ENCODE measurements at places on chromosomes 16 and 17.

- DNase-seq, result no peak
Observed at GRCh38 chr16:78799429-78799828, 700.0 kb downstream of the WWOX start.

GRCh38 chr17:26962255-26963162 is 331.4 kb upstream of the WSB1 start:
- no peak for DNase-seq

GRCh38 chr17:78993241-78993956 is 13.7 kb upstream of the LGALS3BP start:
- DNase-seq, result peak; percentile 47

GRCh38 chr16:84732674-84733352 is 33.0 kb downstream of the USP10 start:
- DNase-seq, result no peak

DNA sequence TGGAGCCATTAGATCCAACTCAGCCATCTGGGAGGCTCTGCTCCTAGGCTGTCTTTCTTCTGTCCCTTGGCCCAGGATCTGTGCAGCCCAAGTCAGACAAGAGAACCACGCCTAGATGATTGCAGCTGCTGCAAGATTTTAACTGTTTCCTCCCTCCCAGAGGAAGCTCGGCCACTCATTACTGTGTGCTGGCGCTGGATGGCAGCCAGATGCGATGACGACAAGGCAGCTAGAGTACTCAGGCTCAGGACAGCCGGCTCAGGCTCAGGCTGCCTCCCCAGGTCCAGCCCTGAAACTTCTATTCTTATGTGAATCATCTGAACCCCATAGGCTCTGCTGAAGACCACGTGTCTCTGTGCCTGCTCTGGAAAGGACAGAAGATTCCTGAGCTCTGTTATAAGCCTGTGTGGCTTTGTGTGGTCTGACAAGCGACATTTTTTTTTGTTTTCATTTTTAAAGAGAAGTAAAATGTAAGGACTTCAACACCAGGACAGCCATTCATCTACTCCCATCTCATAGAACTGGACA is 32.1 kb upstream of the FBXW10B start:
- DNase-seq, result peak; percentile 74

- DNase-seq, result no peak
Observed at GRCh38 chr16:11966173-11966572, 1.2 kb downstream of the TNFRSF17 start.

DNA sequence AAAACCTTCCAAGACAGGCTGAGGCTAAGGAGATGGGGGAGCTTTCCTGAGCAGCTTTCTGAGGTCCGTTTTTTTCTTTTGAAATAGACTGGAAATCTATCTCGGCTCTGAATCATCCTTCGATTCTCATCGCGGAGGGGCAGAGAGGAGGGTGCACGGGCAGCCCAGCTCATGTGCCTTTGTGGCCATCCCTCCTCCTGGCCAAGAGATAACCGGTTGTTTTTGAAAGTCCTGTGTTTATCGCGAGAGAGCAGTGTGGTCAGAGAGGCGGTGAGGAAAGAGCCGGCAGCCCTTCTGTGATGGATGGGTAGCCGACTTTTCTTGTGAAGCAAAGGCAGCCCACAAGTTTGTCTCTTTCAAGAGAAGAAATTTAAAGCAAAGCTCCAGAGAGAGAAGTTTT is 191.6 kb downstream of the CCDC182 start:
- no peak for DNase-seq

DNA sequence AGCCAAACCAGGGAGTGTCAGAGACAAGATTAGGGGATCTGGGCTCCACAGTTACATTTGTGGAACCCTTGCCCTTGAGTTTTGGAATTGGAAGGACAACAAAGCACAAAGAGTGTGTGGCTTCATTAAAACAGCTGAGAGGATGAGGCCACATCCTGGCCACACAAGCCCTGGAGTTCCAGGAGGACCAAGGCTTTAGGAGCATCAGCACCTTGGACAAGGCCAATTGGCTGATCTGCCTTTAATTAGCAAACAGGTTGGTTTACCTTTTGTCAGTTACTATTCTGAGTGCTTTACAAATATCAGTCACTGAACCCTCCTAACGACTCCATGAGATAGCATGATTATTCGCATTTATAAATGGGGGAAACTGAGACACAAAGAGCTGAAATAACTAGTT is 54.7 kb downstream of the SLC6A2 start:
- DNase-seq, result no peak

GRCh38 chr16:1152123-1152638 is 725 bp upstream of the CACNA1H start:
- DNase-seq, result peak; percentile 46

DNA sequence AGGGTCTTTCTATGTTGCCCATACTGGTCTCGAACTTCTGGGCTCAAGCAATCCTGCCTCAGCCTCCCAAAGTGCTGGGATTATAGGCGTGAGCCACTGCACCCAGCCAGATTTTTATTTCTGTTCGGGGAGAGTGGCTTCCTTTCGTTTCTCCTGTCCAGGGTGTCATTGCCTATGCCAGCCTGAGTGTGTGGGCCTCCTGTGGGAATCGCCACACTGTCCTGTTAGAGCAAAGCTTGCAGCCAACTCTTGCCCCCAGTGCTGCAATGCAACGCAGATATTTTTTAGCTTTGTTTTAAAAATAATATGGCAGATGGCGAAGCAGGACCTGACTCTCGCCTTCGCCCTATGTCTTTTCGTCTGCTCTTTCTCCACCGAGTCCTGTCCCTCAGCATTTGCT is 395.0 kb downstream of the SNX29 start:
- DNase-seq, result no peak

GRCh38 chr16:30183233-30184095 is at the start of gene CORO1A:
CORO1A (plus strand) TSS chr16:30183602; CDS start chr16:30185210, 1,608 bp downstream.
- DNase-seq, result peak; percentile 90

DNA sequence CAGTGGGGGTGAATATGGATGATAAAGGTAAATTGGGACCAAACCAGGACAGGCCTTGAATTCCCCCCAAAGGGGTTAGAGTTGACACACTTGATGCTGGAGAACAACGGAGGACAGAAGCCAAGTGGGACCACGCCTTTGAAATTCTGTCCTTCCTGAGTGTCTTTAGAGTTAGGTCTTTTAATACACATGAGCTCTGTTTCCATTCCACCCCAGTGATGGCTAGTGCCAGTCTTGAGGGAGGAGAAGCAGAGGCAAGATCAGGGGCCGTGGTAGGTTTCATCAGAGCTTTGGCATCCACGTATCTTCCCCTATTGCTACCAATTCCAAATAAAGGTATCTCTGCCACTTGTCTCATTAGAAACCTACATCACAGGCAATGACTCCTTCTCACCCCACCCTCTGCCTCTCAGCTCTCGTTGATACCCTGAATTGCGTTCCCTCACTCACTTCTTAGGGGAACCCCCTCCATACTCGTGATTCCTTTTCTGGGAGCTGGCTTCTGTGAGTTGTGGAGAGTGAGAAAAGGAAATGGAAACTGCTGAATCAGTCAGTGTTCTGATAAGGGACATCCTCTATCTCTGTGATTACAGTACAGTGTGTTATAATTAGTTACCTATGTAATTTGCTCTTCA is 2.4 kb upstream of the CCL3L1 start:
- no peak for DNase-seq

- DNase-seq, result no peak
Observed at GRCh38 chr17:42131232-42131631, 8.6 kb downstream of the HSPB9 start.

DNA sequence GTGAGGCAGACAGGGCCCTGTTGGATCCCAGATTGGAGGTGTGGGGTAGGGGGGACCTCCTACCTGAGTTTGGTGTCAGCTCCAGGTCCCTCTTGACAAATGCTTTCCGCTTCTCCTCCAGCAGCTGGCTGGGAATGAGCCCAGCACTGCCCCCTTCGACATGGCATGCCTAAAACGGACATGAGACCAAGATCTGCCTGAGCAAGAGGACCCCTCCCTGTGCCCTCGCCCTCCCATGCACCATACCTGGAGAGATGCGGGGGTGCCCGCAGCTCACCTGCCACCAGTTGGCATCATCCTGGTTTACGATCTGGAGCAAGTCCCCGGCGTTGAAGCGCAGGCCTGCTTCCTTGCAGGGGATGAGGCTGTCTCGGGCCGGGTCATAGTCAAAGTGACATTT is 26.2 kb downstream of the MPP2 start:
- no peak for DNase-seq

- DNase-seq, result no peak
Observed at GRCh38 chr17:35709874-35710273, 21.6 kb upstream of the RASL10B start.

DNA sequence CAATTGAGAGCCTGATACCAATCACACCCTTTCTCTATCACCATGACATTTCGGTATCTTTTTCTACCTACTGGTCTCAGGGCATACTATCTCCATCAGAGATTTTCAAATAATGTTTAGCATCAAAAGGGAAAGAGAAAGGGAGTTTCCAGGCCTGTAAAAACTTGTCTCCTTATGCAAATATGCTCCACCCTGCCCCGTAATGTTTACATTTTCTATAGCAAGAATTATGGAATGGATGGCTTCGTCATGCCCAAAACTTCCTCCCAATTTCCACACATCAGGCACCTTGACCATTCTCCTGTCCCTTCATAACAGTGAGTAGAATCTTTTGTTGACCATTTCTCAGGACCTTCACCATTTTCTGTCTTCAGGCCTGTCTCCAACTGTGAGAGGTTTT is 30.9 kb upstream of the HLF start:
- DNase-seq, result no peak

DNA sequence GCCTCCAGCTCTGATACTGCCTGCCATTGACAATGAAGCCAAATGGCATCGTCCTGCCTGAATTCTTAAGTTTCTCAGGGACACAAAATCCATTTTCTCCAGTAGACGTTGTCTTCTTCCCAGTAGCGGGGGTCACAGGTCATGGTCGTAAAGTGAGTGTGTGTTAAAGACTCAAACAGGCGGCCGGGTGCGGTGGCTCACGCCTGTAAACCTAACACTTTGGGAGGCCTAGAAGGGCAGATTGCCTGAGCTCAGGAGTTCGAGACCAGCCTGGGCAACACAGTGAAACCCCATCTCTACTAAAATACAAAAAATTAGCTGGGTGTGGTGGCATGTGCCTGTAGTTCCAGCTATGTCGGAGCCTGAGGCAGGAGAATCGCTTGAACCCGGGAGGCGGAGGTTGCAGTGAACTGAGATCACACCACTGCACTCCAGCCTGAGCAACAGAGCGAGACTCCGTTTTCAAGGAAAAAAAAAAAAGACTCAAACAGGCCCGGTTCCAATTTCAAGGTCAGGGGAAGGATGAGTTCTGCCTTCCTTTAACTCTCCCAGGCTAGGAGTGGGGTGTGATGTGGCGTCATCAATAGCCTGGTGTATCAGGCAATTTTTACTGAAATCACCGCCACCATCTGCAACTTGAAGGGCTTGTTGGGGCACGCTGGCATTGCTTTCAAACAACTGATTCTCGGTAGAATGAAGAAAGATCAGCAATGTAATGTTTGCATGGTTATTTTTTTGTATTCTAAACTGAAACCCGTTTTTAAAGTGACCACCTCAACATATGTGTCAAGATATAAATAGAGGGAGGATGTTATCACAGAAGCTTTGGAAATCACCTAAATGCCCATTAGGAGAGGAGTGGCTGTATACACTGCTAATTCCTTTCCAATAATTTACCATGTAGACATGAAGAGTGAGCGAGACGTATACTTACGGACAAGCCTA is 91.0 kb downstream of the WSCD1 start:
- peak; percentile 7 for DNase-seq

DNA sequence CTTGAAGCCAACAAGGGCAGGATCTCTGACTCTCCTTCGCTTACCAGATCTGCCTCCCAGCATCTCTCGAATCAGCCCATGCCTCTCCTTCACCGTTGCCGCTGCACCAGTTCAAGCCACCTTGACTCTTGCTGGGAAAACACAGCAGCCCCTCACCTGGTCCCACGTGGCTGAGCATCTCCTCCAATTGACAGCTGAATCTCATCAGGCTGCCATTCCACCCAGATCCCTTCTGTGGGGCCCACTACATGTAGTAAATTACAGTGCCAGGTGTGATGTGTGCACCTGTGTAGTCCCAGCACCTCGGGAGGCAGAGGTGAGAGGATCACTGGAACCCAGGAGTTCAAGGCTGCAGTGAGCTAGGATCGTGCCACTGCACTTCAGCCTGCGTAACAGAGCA is 37.8 kb upstream of the C16orf78 start:
- no peak for DNase-seq

- no peak for DNase-seq
Observed at GRCh38 chr16:17348042-17348783, 122.5 kb downstream of the XYLT1 start.

GRCh38 chr16:26464576-26465266 is 602.0 kb upstream of the C16orf82 start:
- DNase-seq, result no peak

- DNase-seq, result no peak
Observed at GRCh38 chr16:50024207-50024606, 818 bp upstream of the CNEP1R1 start.

GRCh38 chr17:78347453-78347852 is 12.4 kb downstream of the SOCS3 start:
- DNase-seq, result no peak

GRCh38 chr17:66348584-66349165 is 46.3 kb downstream of the PRKCA start:
- DNase-seq, result peak; percentile 29

DNA sequence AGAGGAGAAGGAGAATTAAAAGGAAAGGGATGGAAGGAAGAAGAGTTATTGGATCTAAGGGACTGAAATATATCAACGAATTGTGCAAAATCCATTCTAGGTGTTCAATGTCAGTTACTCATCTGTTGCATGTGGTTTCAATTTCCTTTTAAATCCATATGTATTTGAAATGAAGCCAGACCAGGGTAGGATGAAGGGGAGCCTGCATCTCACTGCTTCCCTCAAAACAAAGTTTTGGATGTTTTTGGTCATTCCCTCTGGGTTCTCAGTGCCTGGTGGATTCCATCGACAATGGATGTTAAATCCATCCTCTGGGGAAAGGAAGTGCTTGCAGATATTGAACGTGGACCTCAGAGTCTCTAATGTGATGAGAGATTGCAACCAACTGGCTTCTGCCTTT is 103.5 kb upstream of the XYLT1 start:
- DNase-seq, result no peak

- peak; percentile 7 for DNase-seq
Observed at GRCh38 chr16:75385507-75386152, 47.7 kb downstream of the CFDP1 start.

DNA sequence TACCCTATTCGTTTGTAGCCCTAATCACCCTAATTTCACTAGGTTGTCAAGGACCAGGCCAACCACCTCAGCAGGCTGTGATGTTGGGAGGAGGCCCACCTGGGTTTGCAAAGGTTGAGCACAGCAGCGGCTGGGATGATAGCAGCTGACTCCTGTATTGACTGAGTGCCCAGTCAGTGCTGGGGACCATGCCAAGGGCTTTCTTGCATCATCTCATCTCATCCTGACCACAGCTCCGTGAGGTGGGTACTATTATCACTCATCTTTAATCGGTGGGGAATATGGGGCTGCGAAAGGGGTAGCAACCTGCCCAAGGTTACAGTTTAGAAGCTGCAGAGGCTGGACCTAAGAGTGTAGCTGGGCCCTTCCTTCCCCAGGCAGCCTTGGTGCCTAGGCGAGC is 11.7 kb downstream of the ATPAF2 start:
- peak; percentile 6 for DNase-seq

- no peak for DNase-seq
Observed at GRCh38 chr17:34378664-34379101, 15.7 kb upstream of the CCL1 start.

Measured in NCI-H345 (cell line).